HCT116 (cell line): ENCODE measurements at places on chromosomes 3 and 15. TPM values are rescaled to one million over a fixed set of nuclear protein-coding genes. Genes with fewer than 3 reads are reported as not detected.

The GRK7 gene
- total RNA-seq = not detected

GRCh38 chr3:65485826-65486469 is 552.8 kb downstream of the MAGI1 start:
- H3K27me3 ChIP-seq = no peaks in the 10 kb centered on the region
- no peak overlapping the region for H3K4me3 ChIP-seq
- H3K4me1 ChIP-seq = peaks cover 10% of the 10 kb centered on the region; the same call in 1 of the 2 replicates
- no peak overlapping the region for H3K27ac ChIP-seq
- H3K36me3 ChIP-seq = no peaks in the 10 kb centered on the region

- DNase-seq = no peak
- no peak overlapping the region for H3K4me3 ChIP-seq
- no peaks in the 10 kb centered on the region; the same call in none of the 2 replicates for H3K27me3 ChIP-seq
- H3K4me1 ChIP-seq = no peaks in the 10 kb centered on the region
Observed at GRCh38 chr15:34802803-34803750, 7.7 kb upstream of the ACTC1 start.

GRCh38 chr3:115099134-115099985 is 47.7 kb downstream of the ZBTB20 start:
- H3K27ac ChIP-seq = no peak overlapping the region
- H3K4me1 ChIP-seq = no peaks in the 10 kb centered on the region
- no peaks in the 10 kb centered on the region for H3K36me3 ChIP-seq
- no peaks in the 10 kb centered on the region for H3K27me3 ChIP-seq

The ABHD14A gene
- total RNA-seq = 11.6 TPM

- H3K36me3 ChIP-seq = no peaks in the 10 kb centered on the region
- H3K27me3 ChIP-seq = 0 out of 2 replicates have a peak, but pooled peaks cover under 1% of the 10 kb centered on the region
- H3K4me3 ChIP-seq = no peak overlapping the region
- no peaks in the 10 kb centered on the region for H3K4me1 ChIP-seq
- DNase-seq = no peak
Observed at GRCh38 chr3:72078676-72079368, 293.9 kb upstream of the PROK2 start.

- peaks cover 5% of the 10 kb centered on the region; the same call in 1 of the 2 replicates for H3K27me3 ChIP-seq
- H3K36me3 ChIP-seq = no peaks in the 10 kb centered on the region
- peaks cover 4% of the 10 kb centered on the region; the same call in 1 of the 2 replicates for H3K4me1 ChIP-seq
Observed at GRCh38 chr15:74611341-74611740, 4.3 kb upstream of the CLK3 start.

The CACNA2D3 gene
- total RNA-seq = 0.20 TPM
